ENCODE measurements at places on chromosomes 7 and 10.

DNA sequence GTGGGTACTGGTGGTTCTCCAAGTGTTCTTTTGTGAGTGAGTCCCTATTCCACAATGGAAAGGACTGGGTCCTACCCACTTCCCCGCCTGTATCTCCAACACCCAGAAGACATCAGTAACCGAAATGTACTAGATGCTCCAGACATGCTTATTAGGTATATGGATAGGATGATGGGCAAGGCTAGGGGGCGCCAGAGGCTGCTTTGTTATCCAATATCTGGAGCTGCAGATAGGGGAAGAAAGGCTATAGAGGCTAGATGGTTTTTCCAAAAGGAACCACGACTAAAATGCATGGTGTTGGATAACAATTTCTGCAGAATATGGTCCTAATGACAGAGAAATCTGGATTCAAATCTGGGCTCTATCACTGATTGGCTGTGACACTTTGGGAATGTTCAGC, 56.2 kb upstream of the TM9SF3 start:
- peaks cover 6% of the 10 kb centered on the region for H3K36me3 ChIP-seq
- H3K27me3 ChIP-seq = no peaks in the 10 kb centered on the region
- DNase-seq = peak; percentile 74
- no peak overlapping the region for H3K4me3 ChIP-seq
- H3K27ac ChIP-seq = no peak overlapping the region

GRCh38 chr7:19327018-19327417, 181.8 kb upstream of the FERD3L start:
- H3K4me1 ChIP-seq = no peaks in the 10 kb centered on the region
- H3K36me3 ChIP-seq = no peaks in the 10 kb centered on the region
- no peak for DNase-seq
- H3K27me3 ChIP-seq = no peaks in the 10 kb centered on the region
- no peak overlapping the region for H3K27ac ChIP-seq

DNA sequence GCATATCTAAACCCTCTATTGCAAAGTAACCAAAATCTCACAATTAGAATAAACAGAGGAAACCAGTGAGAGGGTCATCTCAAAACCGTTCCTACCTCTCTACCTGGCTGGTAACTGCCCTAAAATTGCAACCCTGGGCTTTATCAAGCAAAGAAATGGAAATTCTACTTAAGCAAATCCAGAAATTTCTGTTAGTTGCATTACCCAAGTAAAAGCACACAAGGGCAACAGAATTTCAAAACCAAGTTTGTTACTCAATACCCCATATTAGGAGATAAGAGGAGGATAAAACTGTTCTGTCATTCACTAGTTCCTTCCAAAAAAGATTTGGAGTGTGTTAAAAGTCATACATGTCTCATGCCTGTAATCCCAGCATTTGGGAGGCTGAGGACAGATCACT, 195.3 kb downstream of the FAM107B start:
- peaks cover 16% of the 10 kb centered on the region for H3K36me3 ChIP-seq
- DNase-seq = no peak
- peaks cover 73% of the 10 kb centered on the region for H3K4me1 ChIP-seq
- no peaks in the 10 kb centered on the region for H3K27me3 ChIP-seq

GRCh38 chr7:111855161-111855841, 293.0 kb upstream of the IMMP2L start:
- H3K36me3 ChIP-seq = peaks cover 4% of the 10 kb centered on the region
- H3K4me3 ChIP-seq = no peak overlapping the region
- peak; percentile 72 for DNase-seq
- no peak overlapping the region for H3K27ac ChIP-seq

GRCh38 chr10:87646935-87647334, 12.7 kb upstream of the PAPSS2 start:
- no peaks in the 10 kb centered on the region for H3K36me3 ChIP-seq
- no peak for DNase-seq
- H3K27ac ChIP-seq = no peak overlapping the region
- no peaks in the 10 kb centered on the region for H3K27me3 ChIP-seq
- no peak overlapping the region for H3K4me3 ChIP-seq

DNA sequence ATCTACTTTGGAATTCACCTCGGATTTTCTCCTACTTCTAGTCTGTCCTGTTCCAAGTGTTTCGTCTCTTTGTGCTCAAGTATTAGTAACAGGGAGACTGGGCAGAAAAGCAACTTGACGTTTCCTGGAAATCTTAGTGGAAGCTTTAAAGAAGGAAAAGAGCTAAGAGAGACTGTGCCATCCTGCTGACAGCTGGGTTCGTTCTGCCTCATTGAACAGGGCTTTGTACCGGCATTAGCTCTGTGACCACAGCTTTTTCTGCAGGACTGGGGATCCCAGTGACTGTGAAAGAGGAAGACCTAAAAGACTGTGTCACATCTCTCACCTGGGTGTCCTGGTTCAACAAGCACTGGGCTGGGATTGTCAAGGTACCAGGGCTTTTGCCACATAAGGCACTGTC, 70.8 kb upstream of the CDCA7L start:
- no peaks in the 10 kb centered on the region for H3K36me3 ChIP-seq
- no peak overlapping the region for H3K27ac ChIP-seq
- no peaks in the 10 kb centered on the region for H3K27me3 ChIP-seq
- H3K4me3 ChIP-seq = no peak overlapping the region
- DNase-seq = no peak

DNA sequence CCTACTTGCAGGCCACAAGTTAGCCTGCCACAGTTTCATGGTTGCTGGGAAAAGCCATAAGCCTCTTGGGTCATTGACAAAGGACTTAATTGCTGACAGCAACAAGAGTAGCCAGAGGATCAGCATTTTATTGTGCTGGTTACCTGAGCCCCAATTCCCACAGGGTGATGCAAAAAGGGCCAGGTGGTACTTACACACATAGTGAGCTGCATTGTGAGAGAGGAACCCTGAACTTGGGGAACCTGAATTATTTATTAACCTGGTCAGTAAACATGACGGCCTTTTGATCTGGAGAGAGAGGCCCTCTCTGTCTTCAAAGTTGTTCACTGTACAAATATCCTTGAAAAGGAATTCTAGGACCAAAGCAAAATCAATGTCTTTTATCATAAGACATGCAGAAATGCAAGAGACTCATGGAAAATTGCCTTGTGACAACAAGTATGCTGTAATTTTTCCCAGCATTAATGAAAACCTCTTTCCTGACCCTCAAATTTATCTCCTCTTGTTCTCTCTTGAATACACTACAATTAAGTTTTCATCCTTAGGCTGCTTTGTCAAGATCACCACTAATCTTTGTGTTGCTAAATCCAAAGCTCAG, 102.9 kb upstream of the PHYHIPL start:
- H3K4me1 ChIP-seq = peaks cover 1% of the 10 kb centered on the region
- H3K4me3 ChIP-seq = no peak overlapping the region
- peak; percentile 62 for DNase-seq
- no peaks in the 10 kb centered on the region for H3K36me3 ChIP-seq

Data from stomach (tissue), 19 donors.